Regular cardiac myocyte (primary cell): ENCODE measurements at places on chromosomes 3 and 15. TPM values are rescaled to one million over a fixed set of nuclear protein-coding genes. Genes with fewer than 3 reads are reported as not detected.

Gene FRMD5
- total RNA-seq: 8.6 and 14.9 TPM in 2 replicates

Gene ACKR2
- under 0.01 TPM in 1 of 2 replicates, not detected in the other for total RNA-seq

Gene CCDC39
- total RNA-seq: not detected in 2 replicates

Gene CD200R1
- under 0.01 TPM in 1 of 2 replicates, not detected in the other for total RNA-seq

Gene LINGO1
- total RNA-seq: 0.19 and 0.28 TPM in 2 replicates

Gene SKOR1
- under 0.01 TPM in 2 replicates for total RNA-seq

Gene SLC6A1
- total RNA-seq: under 0.01 TPM in 1 of 2 replicates, not detected in the other

Gene SLC7A14
- 1.2 and 10.7 TPM in 2 replicates for total RNA-seq
